Forelimb muscle (tissue), 1 donor: ENCODE measurements at places on chromosomes 1 and 21.

GRCh38 chr21:26148071-26148839, 22.3 kb downstream of the APP start:
- no peak for DNase-seq

DNA sequence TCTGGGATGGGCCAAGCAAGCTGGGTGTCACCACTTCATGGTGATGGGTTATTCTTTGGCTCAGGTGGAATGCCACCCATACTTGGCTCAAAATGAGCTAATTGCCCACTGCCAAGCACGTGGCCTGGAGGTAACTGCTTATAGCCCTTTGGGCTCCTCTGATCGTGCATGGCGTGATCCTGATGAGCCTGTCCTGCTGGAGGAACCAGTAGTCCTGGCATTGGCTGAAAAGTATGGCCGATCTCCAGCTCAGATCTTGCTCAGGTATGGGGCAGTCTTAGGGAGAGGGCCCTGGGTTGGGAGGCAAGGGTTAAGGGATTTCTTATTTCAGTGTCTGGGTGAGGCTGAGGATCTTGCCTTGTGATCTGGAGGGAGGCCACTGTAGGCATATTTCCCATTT, 15.4 kb upstream of the NASP start:
- no peak for DNase-seq

DNA sequence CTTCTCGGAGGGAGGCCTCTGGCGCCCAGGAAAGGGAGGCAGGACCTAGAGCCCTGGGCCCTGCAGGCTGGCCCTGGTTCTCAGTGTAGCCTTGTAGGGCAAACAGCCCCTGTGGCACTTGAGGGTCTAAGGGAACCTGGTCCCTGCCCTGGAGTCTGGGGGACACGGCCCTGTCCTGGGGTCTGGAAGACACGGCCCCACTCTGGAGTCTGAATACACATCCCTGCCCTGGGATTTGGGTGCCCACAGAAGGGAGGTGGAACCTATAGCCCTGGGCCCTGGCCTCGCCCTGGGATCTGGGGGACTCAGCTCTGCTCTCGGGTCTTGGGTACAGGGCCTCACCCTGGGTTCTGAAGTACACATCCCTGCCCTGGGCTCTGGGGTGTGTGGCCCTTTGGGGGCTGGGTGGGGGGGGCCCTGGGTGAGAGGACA, 97.9 kb downstream of the OBSCN start:
- no peak for DNase-seq

GRCh38 chr1:32647308-32648134, 2.8 kb downstream of the ZBTB8OS start:
- no peak for DNase-seq

- no peak for DNase-seq
Measured at GRCh38 chr1:37725851-37726613, 33.7 kb downstream of the CDCA8 start.

GRCh38 chr1:165056914-165057313, 299.6 kb downstream of the LMX1A start:
- no peak for DNase-seq

- no peak for DNase-seq
Measured at GRCh38 chr1:241972703-241973369, 15.3 kb downstream of the BECN2 start.

DNA sequence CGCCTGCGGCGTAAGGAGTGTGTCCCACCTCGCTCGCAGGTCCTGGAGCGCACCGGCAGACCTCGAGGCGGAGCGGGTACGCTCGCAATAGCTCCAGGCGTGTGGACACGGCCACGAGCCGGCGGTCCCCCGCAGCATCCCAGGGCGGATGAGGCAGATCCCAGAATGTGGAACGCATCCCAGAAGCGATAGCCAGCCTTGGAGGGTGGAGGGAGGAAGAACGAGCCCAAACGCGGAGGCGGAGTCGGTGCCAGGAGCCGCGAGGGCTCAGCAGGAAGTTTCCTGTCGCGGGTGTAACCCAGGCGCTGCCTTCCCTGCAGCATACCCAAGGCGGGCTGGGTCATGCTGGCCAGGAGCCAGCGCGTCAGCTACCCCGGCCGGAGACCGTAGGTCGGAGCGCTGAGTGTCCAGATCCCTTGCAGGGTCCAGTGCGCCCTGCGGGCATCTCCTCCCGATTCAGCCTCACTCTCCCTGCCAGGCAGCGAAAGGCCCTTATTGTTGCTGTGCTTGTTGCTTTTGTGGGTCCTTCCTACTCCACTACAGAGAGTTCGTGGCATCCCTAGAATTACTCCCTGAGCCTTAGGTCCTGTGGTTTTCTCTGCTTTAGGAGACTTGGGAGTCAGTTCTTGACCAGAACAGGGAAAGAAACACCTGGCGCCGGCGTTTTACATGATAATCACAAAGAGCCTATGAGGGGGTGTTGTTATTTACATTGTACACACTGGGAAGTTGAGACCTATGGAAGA, 27.7 kb downstream of the STYXL2 start:
- no peak for DNase-seq

DNA sequence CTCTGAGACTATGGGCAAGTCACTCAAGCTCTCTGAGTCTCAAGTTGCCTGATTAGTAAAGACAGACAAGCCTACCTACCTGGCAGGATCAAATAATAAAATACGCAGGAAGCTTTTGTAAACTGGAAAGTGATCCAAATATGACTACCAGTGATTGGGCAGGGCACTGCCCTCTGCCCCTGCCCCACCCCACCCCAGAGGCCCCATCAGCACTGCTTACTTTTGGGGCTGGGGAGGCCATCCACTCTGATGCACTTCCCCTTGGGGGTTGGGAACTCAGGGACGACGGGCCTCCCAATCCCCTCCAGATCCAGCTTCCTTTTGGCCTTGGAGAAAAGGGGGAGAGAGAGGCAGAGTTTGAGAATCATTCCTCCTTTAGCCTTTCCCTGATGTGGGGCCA, 6.9 kb downstream of the E2F2 start:
- DNase-seq: no peak

DNA sequence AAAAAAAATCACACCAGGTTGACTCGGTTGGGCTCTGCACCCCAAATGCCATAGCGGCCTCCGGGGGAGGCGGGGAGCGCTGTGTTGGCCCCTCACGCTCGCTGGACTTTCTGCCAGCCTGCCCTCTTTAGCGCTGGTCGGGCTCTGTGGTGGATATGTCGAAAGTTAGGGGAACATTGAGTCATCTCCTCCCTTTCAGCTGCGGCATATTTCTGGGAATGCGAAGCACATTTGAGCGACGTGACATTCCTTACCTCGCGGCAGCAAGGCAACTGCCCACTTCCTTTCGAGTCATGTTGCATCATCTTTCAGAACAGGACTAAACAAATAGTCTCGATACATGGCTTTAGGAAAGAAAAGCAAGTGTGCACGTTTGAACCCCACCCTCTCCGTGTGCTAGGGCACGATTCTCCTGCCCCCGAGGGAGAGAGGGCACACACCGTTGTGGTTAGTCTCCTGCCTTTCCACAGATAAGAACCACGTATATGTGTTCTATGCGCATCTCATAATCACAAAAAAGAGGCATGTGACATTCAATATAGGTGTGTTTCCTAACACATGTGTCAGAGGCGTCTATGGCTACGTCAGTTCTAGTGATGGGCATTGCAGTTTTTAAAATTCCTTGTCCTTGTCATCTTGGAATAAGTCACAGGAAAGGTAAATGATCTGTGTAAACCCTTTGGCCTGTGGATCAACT, 105.9 kb upstream of the SLC45A1 start:
- no peak for DNase-seq

- DNase-seq: no peak
Measured at GRCh38 chr1:157364612-157365011, 187.7 kb downstream of the FCRL5 start.

GRCh38 chr1:86429835-86430234, 5.9 kb downstream of the CLCA2 start:
- DNase-seq: no peak

DNA sequence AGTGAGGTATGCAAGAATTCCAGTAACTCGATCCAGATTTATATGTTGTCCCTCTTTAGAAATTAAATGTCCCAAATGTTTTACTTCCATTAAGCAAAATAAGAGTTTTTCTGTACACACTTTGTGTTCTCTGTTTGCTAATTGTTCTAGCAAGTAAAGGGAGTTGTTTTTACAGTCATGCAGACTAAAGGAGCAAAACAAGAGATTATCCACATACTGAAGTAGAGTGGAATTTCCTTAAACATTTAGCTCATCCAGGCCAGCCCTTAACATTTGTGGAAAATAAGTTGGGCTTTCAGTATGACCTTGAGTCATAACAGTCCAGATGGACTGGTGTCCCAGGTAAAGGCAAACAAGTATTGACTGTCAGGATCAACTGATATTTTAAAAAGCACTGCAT, 44.1 kb upstream of the TINAGL1 start:
- DNase-seq: no peak

DNA sequence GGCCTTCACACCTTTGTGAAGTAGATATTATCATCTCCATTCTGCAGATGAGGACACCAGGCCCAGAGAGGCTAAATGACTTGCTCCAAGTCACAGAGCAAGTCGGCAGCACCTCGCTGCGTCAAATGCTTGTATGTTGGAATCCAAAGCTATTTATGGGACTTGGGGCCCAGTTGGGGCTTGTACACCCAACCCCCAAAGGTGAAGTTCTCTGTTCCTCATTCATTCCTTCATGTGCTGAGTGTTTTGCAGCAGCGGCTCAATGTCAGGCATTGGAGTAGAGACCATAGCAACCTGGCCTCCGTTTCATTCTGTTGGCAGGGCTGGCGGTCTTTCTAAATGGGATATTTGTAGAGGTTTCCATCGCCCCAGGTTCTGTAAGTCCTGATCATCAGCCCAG, 113.4 kb upstream of the SLC25A33 start:
- no peak for DNase-seq

DNA sequence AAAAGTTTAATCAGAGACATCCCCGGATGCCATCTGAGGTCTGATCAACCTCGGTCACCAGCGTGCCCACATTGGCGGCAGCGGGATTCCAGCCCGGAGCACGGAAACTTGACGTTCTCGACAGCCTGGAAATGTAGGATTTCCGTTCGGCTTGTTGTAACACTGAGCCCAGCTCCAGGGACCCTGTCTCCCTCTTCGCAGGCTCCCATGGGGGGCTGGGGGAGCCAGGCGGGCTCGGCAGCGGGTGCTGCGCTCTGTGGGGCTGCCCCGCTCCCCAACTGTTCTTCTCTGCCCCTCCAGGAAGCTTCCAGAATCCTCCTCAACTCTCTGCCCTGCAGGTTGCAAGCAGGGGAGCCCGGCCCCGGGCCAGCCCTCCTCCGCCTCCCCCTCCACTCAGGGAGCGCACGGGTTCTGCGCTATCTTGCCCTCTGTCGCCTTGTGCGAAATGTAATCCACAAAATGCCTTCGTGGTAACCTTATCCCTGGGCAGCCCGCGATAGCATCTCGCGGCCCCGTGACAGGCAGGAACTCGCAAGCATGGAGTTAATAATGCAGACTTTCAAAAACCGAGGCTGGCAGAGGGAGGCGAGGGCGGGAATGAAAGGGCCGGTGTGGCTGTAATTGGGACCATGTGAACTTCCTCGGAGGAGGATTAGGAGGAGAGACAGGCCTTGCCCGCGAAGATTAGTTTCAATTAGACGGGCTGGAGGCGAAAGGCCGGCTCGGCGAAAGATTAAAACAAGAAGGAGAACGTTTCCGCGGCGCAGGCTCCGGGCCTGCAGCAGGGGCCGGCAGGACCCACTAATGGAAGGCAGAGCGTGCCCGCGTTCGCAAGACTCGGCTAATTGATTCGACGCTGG, 53.9 kb upstream of the TTC34 start:
- DNase-seq: no peak

GRCh38 chr1:243970077-243970476, 81.0 kb upstream of the ZBTB18 start:
- DNase-seq: no peak

DNA sequence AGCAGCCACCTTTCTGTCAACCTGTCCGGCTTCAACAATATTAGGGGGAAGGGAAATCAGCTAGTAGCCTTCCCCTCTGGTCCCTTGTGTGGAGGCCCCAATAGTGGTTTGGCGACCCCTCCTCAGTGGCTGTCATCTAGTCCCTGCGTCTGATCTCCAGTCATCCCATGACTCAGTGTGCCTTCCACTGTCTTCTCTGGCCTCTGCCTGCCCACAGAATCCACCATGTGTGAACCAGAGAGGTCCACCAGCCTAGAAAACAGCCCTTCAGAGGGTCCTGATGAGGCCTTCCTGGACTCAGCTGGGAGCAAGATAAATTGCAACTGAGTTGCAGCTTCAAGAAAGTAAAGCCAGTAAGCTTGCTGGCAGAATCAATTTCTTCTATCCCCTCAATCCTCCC, 3.8 kb upstream of the ATXN7L2 start:
- no peak for DNase-seq

DNA sequence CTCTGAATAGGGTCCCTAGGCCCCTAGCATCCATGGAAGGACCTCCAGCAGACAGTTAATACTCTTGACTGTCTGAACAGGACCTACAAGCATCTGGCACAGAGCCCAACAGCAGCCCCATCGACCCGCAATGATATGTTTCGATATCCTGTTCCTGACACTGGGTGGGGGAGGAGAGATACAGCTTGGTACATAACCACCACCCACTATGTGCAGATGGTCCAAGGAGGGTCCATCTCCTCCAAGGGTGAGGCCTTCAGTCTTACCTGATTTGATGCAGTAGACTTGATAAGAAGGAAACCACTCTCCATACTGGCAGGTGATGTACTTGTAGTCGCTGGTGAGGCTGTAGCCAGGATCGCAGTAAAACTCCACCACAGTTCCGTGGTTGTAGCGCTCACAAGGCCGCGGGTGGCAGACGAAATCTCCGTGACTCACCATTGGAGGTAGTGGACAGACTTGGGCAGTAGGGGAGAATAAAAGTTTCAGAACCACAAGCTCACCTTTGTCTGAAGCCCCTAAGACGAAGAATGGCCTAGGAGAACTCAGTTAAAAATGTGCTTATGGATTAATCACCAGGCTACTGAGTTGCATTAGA, 86.0 kb upstream of the TLR5 start:
- DNase-seq: no peak

- no peak for DNase-seq
Measured at GRCh38 chr1:223008808-223009207, 134.2 kb downstream of the TLR5 start.

GRCh38 chr1:40853885-40854170, 8.3 kb downstream of the CITED4 start:
- no peak for DNase-seq

- DNase-seq: no peak
Measured at GRCh38 chr1:13583966-13584791, 547 bp downstream of the PDPN start.

- no peak for DNase-seq
Measured at GRCh38 chr1:172821609-172822274, 162.8 kb downstream of the FASLG start.

DNA sequence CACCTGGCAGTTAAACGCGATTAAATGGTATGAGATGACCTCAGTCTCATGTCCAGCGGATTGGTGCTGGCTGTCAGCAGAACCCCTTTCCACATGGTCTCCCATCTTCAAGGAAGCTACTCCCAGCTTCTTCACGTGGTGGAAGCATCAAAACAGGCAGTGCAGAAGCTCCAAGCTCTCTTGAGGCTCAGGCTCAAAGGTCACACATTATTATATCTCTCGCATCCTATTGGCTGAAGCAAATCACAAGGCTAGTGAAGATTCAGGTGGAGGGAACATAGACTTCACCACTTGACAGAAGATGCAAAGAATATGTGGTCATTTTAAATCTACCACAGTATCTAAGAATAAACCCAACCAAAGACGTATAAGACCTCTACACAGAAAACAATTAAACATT, 181.9 kb downstream of the VPS13D start:
- no peak for DNase-seq

- no peak for DNase-seq
Measured at GRCh38 chr1:157312082-157312812, 174.1 kb upstream of the ETV3 start.
